ENCODE measurements at places on chromosomes 7 and 10. TPM values are rescaled to one million over a fixed set of nuclear protein-coding genes. Genes with fewer than 3 reads are reported as not detected.

GRCh38 chr7:144908943-144909556, 73.2 kb upstream of the TPK1 start:
- no peak for ATAC-seq

DNA sequence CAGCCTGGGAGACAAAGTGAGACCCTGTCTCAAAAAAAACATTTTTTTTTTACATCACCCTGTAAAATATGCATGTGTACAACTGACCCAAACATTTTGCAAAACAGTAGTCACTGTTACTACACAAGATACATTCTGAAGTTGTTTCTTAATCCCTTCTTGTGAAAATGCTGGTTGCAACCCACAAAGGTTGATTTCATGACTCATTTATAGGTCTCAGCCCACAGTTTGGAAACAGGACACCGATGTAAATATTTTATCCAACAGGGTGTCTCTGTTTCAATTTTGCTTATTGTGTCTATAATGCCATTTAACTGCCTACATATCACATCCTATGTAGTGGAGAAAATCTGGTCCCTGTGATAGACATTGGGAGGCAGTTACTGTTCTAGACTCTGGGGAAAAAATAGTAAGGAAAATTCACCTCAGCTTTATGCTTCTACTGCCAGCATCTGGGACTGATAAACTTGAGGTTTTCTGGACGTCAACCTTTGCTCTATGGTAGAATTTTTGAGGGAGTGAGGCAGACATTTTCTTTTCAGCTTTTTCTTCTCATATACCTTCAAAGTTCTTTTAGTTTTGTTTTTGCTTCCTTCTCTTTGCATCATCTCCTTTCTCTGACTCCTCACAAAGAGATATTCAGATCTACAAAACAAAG, 1.6 kb upstream of the RAB19 start:
- peak; percentile 11 for ATAC-seq

DNA sequence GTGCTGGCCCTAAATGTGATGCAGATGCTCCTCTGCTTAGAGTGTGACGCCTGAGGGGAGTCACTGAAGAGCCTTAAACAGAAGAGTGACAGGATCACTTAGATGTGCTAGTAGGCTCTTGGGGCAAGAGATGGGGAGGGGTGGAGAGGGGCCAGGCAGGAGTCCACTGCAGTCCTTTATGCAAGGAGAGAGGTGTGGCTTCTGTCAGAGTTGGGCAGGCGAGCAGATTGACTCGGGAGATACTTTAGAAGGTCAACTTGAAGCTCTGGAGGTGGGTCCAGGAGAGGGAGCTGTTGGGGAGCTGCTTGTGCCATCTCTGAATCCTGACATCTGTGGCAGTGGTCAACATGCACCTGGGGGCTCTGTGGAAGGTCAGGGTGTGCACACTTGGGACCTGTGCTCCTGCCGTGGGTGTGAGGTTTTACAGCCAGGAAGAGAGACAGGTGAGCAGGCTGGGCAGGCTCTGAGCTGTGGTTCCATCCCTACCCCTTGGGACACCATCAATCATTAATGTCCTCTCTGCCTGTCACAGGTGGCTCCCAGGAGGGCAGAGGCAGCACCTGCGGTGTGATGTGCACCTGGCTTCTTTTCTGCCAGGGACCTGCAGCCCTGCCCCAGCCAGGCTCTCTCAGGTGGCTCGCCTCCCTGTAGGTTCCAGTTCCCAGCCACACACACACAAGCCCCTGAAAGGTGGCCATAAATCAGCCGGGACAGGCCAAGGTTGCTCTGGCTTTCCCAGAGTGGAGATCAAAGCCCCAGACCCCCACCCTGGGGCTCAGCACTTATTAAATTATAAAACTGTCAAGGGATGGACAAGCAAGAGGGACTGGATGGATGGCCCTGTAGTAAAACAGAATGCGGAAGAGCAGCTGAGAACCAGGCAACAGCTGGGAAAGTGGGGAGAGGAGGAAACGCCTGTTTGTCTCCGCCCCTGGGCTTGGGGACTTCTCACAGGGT, 14.0 kb downstream of the NEURL1 start:
- ATAC-seq, result peak; percentile 83

- ATAC-seq, result peak; percentile 31
Measured at GRCh38 chr7:31957090-31957720, 113.0 kb downstream of the PDE1C start.

- ATAC-seq, result no peak
Measured at GRCh38 chr7:116906391-116906790, 44.0 kb downstream of the CAPZA2 start.

DNA sequence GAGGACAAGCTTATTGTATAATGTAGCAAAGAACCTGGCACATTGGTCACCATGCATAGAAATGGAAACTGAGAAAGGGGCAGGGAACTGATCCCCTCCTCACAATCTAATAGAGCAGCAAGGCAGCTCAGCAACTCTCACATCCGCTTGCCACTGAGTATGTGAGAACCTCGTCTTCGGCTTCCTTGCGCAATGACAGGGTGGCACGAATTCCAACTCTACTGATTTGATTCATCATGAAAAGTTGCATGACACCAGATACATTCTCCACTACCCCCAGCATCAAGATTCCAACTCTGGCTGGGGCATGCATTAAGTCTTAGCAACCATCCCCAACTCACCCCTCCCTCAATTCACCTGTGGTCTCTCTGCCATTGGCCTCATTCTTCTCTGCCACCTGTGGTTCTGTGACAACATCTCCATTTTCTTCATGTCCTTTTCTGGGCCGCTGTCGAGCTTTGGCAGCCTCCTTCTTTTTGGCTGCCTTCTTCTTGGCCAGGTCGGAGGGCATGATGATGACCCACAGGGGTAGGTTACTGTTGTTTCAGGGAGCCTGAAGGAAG, 976 bp downstream of the ABCF2 start:
- ATAC-seq, result no peak

DNA sequence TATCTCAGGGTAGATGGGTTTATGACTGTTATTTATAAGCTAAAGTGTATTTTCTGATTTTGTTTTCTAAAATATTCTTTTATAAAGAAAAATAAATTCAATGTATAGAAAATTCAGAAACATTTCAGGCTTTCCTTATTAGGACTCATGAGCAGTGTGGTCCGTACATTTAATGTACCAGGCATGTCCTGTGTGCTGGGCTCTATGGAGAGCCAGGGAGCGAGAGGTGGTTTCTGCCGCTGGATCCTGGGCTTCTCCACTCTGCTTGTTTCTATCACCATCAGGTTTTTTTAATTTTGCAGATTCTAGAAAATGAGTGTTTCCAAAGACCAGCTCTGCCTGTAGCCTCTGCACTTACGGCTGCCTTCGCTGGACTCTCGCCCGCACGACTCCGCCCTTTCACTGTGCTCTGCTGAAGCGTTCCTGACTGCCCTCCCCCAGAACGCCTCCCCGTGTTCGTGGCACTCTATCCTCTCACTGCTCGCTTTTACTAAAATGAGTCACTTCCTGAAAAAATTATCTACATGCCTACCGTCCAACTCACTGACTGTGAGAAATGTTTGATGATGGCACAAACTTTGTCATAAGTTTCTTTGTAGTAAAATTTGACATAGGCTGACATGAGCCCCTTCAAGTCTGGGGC, 188.5 kb downstream of the ZMYND11 start:
- no peak for ATAC-seq

- ATAC-seq, result peak; percentile 86
Measured at GRCh38 chr10:47340608-47341170, 7.5 kb upstream of the RBP3 start.

DNA sequence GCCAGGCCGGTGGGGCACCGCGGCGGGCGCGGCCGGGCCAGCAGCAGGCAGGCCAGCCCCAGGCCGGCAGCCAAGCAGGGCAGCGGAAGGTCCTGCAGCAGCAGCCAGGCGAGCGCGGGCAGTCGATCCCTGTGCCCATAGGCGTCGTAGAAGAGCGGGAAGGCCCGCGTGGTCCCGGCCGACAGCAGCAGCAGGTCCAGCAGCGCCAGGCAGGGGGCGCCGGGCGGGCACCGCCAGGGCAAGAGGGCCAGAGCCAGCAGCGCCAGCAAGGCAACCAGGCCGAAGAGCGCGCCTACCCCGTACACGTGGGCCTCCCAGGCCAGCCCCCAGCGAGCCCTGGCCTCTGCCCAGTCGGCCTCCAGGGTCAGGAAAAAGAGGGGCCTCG, 8.4 kb upstream of the RBM28 start:
- ATAC-seq, result peak; percentile 6

- ATAC-seq, result no peak
Measured at GRCh38 chr7:6475433-6476186, 27.9 kb upstream of the DAGLB start.

DNA sequence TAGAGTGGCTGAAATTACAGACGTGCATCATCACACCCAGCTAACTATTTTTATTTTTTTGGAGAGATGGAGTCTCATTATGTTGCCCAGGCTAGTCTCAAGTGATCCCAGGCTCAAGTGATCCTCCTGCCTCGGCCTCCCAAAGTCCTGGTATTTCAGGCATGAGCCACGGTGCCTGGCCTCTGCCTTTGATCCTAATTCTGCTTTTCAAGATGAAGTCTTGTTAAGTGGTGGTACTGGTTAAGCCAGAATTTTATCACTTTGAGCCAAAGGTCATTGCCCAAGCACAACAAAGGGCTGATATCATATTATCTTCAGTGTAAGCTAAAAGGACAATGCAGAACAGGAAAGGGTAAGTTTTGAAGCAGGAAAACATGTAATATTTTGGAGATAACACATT, 64.2 kb downstream of the MYOF start:
- ATAC-seq, result no peak

DNA sequence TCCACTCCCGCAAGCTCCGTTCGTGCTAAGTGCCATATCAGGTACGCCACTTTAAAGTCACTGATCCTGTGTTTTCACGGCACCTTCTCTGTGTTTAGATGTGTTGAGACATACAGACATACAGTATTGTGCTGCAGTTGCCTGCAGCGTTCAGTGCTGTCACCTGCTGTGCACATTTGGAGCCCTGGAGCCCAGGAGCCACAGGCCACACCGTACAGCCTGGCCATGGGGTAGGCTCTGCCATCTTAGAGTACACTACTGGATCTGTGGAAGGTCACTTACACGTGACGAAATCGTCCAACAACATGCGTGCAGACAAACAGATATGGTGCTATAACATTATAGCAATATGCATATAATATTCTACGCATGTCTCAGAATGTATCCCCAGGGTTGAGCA, 111.3 kb downstream of the ELFN1 start:
- no peak for ATAC-seq

GRCh38 chr7:145928937-145929336, 187.7 kb upstream of the CNTNAP2 start:
- ATAC-seq, result no peak

DNA sequence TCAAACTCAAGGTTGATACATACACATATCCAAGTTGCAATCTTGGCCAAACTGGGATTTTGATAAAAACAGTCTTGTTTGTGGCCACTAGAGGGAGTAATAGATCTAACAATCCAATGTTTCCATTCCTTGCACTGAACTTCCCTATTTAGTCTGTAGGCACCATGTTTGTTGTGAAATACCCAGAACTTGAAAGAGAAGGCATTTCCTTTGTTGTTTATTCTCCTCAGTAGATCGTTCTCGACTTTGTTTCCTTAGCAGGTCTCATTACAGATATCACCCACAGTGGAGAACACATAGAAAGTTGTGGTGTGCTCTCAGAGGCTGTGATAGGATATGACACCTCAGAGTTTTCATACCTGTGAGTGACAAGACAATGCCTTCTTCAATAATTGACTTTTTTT, 70.3 kb upstream of the MXI1 start:
- peak; percentile 41 for ATAC-seq

- no peak for ATAC-seq
Measured at GRCh38 chr7:123972045-123972444, 47.0 kb downstream of the SPAM1 start.

- ATAC-seq, result no peak
Measured at GRCh38 chr7:120168066-120168465, 104.9 kb upstream of the KCND2 start.

DNA sequence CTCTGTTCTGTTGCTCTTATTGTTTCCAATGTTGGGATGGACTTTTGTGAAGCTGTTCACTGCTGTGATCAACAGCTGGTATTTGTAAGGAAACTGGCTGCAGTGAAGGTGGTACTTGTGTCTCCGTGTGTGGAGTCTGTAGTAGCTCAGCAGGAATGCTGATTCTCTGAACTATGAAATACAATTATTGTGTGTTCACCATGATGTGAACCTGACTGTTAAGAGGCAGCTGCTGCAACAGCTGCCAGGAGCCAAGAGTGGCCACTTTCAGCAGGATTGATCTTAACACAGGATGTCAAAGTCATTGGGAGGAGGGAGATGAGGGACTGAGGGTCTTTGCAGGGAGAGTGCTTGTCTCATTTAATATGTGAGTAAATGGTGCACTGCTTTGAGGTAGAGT, 13.9 kb downstream of the VSTM2A start:
- no peak for ATAC-seq

DNA sequence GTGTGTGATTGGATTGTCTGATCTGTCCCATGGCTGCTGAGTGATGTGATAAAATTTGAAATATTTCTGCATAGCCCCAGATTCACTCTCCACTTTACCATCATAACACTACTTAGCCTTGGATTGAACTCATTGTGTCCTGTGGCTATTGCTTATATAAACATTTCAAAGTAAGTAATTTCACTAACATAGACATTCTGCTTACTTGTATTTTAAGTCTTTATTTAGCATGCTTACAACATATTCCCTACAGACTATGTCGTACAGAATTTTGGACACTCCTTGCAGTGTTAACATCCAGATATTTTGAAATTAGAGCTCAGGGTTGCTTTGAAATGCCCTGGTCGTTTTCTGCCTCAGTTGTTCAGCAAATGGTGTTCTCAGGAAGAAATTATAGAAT, 117.6 kb downstream of the LRRC4 start:
- no peak for ATAC-seq

GRCh38 chr7:155874411-155874810, 62.1 kb upstream of the SHH start:
- ATAC-seq, result no peak

- peak; percentile 61 for ATAC-seq
Measured at GRCh38 chr10:113515161-113515560, 37.7 kb upstream of the HABP2 start.

- ATAC-seq, result peak; percentile 71
Measured at GRCh38 chr10:91389636-91390512, 20.3 kb upstream of the HECTD2 start.

GRCh38 chr10:100103581-100103980, 21.9 kb upstream of the CPN1 start:
- no peak for ATAC-seq

The PAPOLB gene
- total RNA-seq, result 0.31 TPM

The TMEM140 gene
- 5.7 TPM for total RNA-seq

The MIOS gene
- total RNA-seq, result 25.3 TPM

The FKBP6 gene
- 0.89 TPM for total RNA-seq

The OGDHL gene
- 21.9 TPM for total RNA-seq
